Foreskin keratinocyte (primary cell): ENCODE measurements at places on chromosomes 7 and 10. TPM values are rescaled to one million over a fixed set of nuclear protein-coding genes. Genes with fewer than 3 reads are reported as not detected.

- no peak for DNase-seq
Observed at GRCh38 chr10:130666215-130666614, 530.0 kb downstream of the GLRX3 start.

GRCh38 chr7:14424675-14425074 lies 435.2 kb upstream of the ETV1 start:
- DNase-seq: peak; percentile 11

CPA1 gene
- total RNA-seq: not detected in 2 replicates

ASAH2 gene
- total RNA-seq: 3.5 and 4.0 TPM in 2 replicates

DNA sequence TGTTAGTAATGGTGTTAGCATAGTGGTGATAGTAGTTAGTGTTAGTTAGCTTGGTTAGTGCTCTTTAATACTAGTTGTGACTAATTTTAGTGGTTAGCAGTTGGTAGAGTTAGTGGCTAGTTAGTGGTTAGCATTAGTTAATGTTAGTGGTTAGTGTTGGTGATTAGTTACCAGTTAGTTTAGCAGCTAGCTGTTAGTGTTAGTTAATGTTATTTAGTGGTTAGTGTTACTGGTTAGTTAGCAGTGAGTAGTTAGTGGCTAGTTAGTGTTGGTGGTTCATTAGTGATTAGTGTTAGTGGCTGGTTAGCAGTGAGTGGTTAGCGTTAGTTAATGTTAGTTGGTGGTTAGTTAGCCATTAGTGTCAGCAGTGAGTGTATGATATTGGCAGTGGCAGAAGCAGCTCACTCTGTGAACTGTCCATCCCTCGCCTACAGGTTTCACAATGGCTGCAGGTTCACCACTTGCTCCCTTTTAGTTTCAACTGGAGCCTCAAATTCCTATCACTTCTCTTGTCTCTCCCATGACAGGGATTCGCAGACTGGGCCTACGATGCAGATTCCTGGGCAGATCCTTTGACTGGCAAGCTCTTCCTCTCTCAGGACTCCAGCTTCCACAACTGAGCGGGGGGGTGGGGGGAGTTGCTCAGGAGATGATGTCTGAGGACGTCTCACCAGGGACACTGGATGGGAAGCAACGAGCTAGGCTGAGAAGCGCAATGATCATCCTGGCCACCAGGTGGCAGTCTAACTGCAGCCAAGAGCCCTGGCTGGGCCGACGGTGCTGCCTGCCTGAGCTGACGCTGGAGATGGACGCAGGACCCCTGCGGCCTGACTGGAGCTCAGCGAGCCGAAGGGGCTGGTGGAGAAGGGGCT lies 19.5 kb downstream of the GHRHR start:
- DNase-seq: peak; percentile 41

- no peak for DNase-seq
Observed at GRCh38 chr7:75055830-75056772, 17.5 kb downstream of the RCC1L start.

DNA sequence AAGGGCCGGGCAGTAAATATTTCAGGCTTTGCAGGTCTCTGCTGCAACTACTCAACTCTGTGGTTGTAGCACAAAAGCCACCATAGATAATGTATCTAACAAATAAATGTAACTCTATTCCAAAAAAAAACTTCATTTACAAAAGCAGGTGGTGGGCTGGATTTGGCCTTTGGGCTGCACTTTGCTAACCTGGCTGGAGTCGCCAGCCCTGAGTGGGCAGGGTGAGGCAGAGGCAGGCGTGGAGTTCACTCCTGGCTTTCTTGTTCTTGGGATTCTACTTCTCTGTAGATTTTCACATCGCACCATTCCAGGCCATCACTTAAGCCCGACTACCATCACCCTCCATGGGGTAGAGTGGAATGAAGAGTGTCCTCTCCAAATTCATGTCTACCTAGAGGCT lies 367.6 kb upstream of the MGMT start:
- no peak for DNase-seq

DNA sequence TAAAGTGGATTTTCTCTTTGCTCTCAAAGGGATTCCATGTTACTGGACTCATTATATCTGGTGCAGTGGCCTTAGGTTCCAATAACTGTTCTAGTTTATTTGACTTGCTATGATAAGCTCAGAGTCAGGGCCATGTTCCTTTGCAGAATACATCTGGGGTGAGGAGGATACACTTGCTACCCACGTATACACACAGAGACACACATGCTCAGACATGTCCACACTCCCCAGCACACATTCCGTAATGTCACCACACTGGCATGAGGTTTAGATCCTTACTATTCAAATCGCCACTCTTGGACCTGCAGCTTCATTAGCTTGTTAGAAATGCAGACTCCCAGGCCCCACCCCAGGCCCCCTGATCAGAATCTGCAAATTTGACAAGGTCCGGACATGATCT lies 195.3 kb downstream of the BMPER start:
- peak; percentile 40 for DNase-seq

- DNase-seq: no peak
Observed at GRCh38 chr10:29563420-29564035, 71.2 kb downstream of the SVIL start.

GPRIN2 gene
- 0.58 and 0.78 TPM in 2 replicates for total RNA-seq

- no peak for DNase-seq
Observed at GRCh38 chr7:108794466-108794865, 224.8 kb downstream of the DNAJB9 start.

GRCh38 chr7:4838626-4839334 lies 23.1 kb downstream of the PAPOLB start:
- no peak for DNase-seq

GRCh38 chr7:157565981-157566630 lies 229.3 kb downstream of the DNAJB6 start:
- no peak for DNase-seq

ENTPD1 gene
- not detected in 2 replicates for total RNA-seq

DNA sequence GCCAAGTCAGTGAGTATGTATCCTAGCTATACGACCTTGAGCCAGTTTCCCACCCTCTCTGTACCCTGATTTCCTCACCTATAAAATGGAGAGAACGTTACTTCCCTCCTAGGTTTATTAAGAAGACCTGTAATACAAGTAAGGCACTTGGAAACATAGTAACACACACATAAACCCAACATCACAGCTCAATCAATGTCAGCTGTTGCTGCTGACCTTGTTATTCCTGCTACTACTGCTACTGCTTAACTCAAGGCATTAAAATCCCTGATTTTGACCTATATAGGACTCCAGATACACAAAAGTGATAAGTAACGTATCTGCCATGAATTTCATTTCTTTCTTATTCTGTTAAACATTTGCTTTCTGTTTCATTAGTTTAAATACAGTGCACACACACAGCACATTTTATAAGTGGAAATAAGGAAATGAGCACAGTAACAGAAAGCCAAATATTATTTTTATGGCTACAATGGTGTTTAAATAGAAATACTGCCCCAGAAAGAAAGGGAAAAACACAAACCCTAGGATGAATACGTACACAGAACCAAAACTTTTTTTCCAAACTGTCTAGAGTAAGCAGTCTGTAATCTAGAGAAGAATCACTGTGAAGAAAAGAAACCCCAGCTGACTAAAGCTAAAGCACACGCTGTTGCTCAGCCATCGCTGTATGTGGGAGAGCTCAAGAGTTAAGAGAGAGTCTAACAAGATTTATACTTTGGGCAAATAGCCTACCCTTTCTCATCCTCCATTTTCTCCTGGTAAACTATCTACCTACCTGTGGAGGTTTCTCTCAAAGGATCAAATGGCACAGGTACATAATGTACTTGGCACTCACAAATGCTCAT lies 19.0 kb downstream of the NAPEPLD start:
- DNase-seq: no peak

SFRP4 gene
- total RNA-seq: not detected in 2 replicates

PAOX gene
- total RNA-seq: 1.8 and 3.5 TPM in 2 replicates

DNA sequence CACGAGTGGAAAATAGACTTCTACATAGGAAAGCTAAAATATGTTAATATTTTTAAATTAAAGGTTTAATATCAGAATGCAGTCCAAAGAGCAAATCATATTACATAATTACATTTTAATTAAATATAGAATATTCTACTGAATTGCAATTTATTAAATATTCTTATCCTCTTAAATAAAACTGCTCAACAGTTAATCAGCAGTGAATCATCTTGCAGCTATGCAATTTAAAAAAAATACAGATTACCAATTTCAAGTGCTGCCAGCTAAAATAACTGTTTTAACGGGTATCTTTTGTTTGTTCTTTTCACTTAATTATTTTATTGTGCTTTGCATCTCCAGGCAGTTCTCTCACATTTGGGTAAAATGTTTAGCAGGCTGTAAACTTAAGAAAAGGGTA lies 82.2 kb downstream of the ZNRF2 start:
- DNase-seq: no peak

PNLIPRP3 gene
- total RNA-seq: 13.4 and 23.5 TPM in 2 replicates

DNA sequence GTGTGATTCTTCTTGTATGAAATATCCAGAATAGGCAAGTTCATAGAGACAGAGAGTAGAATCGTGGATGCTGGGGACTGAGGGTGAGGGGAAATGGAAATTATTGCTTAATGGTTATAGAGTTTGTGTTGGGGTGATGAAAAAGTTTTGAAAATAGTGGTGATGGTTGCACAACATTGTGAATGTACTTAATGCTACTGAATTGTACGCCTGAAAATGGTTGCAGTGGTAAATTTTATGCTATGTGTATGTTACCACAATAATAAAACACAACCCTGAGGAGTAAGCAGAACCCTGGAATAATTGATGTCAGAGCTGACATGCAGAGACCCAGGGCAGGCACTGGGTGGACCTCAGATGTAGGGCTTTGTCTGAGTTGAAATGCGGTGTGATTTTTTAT lies 57.6 kb downstream of the TACR2 start:
- no peak for DNase-seq

NEUROD6 gene
- total RNA-seq: not detected in 2 replicates

GRCh38 chr10:17842641-17843040 lies 33.5 kb downstream of the MRC1 start:
- DNase-seq: no peak

MET gene
- total RNA-seq: 147 and 157 TPM in 2 replicates

DNA sequence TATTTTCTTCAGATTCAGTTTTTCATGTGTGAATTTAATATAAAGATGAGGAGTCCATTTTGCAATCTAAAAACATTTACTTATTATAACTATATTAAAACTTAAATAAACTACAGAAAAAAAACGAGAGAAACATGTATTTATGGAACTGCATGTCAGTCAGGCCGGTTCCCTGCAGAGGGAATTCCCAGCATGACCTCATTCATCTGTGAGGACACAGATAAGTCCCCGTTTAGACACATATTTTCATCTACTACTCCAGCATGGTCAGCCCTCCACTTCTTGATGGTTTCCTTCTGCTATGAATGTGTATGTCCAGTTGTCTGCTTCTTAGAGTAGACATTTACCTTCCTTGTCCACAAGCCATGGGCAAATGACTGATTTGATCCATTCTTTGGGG lies 339.1 kb downstream of the SEMA3D start:
- no peak for DNase-seq

- DNase-seq: no peak
Observed at GRCh38 chr7:131897790-131898165, 341.4 kb upstream of the PODXL start.

- no peak for DNase-seq
Observed at GRCh38 chr10:28587970-28588290, 55.0 kb downstream of the WAC start.

GRCh38 chr7:5610500-5611186 lies 170.8 kb downstream of the RNF216 start:
- DNase-seq: no peak

GRCh38 chr7:15816835-15817426 lies 130.4 kb upstream of the MEOX2 start:
- DNase-seq: no peak

GRCh38 chr10:115093286-115093775 lies at the start of gene ATRNL1:
ATRNL1 (plus strand) TSS chr10:115093365; CDS start chr10:115093751, 386 bp downstream.
- no peak for DNase-seq

- DNase-seq: no peak
Observed at GRCh38 chr10:77236700-77237099, 400.9 kb downstream of the KCNMA1 start.

DNA sequence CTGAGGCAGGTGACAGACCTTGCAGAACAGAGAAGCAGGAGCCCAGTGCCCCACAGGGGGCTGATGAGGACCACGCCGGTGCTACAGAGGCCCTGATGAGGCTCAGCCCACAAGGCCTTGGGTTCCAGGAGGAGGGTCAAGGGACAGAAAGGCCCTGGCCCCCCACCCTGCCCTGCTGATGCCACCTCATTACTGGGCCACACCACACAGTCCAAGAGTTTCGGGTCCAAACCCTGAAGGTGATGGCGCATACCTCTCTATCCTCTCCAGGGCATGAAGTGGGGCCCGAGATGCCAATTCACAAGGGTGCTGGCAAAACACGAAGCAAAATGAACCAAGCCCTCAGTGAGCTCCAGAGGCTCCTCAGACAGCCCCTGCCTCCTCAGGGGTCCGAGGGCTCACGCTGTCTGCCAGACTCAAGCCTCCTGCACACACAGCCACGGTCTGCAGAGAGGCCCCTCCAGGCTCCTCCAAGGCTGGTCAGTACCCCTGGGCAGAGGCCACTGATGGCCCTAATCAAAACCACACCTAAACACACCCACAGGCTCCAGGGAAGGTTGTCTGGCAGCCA lies 32.3 kb downstream of the RASGEF1A start:
- DNase-seq: no peak

PLXDC2 gene
- total RNA-seq: 4.2 and 5.1 TPM in 2 replicates

- DNase-seq: no peak
Observed at GRCh38 chr10:11643039-11643438, 31.6 kb upstream of the USP6NL start.

SOSTDC1 gene
- total RNA-seq: 0.07 TPM in 1 of 2 replicates, not detected in the other

DNA sequence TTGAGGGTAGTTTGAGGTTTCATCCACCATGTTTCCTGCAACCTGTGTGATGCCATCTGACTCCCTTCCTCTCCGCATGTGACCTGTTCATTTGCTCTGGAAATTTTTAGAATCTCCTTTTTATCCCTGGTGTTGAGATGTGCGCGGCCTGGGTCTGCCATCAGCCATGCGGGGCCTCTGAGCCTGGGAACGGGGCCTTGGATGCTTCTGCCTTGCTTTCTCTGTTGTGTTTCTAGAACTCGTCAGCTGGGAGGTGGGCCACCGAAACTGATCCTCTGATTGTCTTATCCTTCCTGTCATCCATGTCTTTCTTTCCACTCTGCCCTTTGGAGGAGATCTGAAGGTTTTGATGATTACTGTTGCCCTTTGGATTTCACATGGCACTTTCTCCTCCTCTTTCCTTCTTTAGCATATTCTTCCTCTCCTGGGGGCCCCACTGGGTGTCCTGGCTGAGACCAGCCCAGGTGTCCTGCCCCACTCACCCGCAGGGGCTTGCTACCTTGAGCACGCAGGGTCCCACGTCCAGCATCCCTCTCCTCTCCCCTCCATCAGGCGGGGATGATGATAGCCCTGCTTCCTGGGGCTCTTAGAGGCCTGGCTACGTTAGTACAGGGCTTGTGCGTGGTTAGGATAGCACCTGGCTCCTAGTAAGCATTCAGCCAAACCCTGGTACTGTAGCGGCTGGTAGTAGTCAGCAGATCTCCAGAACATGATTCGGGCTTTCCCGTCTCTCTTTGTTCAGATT lies 29.9 kb downstream of the PPP2R2D start:
- no peak for DNase-seq

UCMA gene
- total RNA-seq: not detected in 2 replicates

GRCh38 chr7:102432442-102433218 lies 745 bp upstream of the ORAI2 start:
- DNase-seq: no peak

- no peak for DNase-seq
Observed at GRCh38 chr10:13271552-13272163, 28.2 kb downstream of the PHYH start.
